ENCODE measurements at places on chromosomes 3 and 15.

DNA sequence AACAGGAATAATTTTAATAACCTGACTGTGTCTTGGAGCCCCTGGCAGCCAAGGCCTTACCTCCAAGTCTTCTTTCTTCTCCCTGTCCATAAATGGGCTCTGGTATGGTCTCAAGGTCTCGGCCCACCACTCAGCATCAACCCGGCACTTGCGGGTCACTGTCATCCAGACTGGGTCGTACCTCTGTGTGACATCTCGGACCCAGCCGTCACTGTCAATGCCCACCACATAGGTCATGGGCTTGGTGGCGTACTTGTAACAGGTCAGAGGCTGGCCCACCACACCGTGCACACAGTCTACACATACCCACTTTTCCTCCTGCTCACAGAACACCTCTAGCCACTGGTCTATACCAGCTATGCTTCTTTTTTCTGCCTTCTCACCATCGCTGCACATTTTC, 20.4 kb downstream of the XPC start:
- DNase-seq, result no peak

GRCh38 chr15:66071160-66071920, 182.2 kb downstream of the MEGF11 start:
- peak; percentile 13 for DNase-seq

GRCh38 chr3:74605437-74605836, 9.0 kb downstream of the CNTN3 start:
- no peak for DNase-seq

GRCh38 chr15:38897551-38897950, 332.9 kb upstream of the RASGRP1 start:
- DNase-seq, result no peak

GRCh38 chr3:28328188-28329151, 20.1 kb upstream of the ZCWPW2 start:
- DNase-seq, result peak; percentile 42

DNA sequence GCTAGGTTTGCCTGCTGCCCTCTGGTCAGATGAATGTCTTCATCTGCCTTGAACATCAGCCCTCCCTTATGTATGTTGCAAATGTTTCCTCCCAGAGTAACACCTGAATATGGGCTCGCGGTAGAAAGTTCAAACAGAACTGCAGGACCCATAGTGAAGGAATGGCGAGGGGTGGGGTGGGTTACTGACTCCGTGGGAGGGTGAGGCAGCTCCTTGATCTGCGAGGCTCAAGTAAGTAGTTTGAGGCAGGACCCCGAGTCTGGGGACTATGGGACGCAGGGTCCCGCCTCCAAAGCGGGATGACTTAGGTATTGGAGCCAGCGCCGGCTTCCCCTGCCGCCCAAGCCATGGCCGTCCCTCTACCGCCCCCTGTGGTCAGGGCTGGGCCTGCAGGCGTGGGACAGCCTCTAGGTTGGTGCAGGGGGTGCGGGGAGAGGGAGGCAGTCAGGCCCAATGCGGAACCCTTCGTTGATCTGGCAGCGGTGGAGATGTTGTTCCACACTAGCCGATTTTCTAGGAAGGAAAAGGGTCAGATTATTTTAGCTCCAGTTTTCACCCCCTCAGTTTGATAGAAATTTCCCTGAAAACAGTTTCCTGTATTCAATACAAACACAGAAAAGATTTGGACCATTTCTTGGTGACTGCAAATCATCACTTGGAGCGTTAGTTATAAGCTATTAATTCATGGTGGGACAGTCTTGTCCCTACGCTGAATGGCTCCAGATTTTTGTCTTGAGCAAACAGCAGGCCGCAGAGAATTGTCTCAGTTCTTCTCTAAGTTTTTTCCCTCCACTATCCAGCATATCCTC, 72.3 kb downstream of the CORO2B start:
- peak; percentile 40 for DNase-seq
